CD4-positive, alpha-beta T cell treated with Interleukin-6 at 100 ng/mL for 8 hours (primary cell): ENCODE measurements at places on chromosomes 12 and 14.

DNA sequence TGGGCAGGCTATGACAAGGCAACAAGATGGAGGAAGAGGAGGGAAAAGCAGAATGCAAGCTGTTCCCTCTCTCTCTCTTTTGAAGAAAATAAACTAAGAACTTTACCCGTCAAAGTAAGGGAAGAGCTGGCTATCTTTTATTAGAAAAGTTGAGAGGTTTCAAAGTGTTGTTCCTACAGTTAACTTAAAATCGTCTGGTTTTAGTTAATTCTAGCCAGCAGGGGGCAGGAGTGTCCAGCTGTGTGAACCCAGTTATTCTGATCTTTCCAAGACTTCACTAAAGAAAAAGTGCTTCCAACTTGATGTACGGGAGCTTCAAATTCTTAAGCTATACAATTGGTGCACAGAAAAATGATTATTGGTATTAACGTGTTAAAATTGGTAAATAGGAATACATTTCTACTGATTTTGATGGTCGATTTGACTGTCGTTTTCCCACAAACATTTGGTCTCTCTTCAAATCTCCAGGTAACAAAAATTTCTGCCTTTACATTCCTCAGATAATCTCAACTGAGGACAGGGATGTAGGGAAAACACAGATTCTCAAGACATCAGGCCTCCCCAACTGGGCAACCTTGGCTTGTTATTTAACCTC is 28.4 kb upstream of the MON2 start:
- peak; percentile 49 for DNase-seq

- no peak for DNase-seq
Observed at GRCh38 chr12:95443459-95443858, 30.5 kb upstream of the METAP2 start.

DNA sequence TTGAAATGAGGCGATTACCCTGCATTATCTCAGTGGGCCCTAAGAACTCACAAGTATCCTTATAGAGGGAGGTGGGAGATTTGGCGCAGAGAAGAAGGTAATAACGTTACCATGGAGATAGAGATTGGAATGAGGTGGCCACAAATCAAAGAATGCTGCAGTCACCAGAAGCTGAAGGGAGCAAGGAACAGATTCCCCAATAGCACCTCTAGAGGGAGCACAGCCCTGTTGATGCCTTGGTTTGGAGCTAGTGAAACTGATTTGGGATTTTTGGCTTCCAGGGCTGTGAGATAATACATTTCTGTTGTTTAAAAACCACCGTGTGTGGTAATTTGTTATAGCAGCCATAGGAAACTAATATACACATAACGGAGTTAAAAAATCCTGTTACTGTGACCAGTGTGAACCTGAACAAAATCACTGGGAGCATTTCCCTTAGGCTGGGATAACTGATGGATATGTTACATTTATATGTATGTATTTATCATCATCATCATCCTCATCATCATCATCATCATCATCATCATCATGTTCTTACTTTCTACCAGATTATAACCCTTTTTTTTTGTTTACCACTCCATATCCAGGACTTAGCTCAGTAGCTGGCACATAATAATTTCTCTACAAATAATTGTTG is 100.3 kb downstream of the LIN7A start:
- no peak for DNase-seq

- DNase-seq = no peak
Observed at GRCh38 chr14:77184396-77185092, 2.9 kb downstream of the TMEM63C start.

DNA sequence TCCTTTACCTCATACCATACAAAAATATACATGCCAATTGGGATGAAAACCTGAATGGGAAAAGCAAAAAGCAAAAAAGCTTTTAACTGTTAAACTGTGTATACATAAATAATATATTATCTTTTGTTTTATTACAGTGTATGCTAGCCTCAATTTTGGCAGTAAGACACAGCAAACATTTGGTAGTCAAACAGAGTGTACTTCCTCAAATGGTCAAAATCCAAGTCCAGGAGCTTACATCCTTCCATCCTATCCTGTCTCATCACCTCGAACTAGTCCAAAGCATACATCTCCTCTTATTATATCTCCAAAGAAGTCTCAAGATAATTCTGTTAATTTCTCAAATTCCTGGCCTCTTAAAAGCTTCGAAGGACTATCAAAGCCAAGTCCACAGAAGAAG is 41.9 kb downstream of the TOGARAM1 start:
- no peak for DNase-seq
